ENCODE measurements at places on chromosomes 7 and 10.

- no peak for DNase-seq
Observed at GRCh38 chr7:149074116-149074885, 16.2 kb downstream of the ZNF786 start.

- no peak for DNase-seq
Observed at GRCh38 chr10:52442576-52442975, 128.5 kb downstream of the DKK1 start.

DNA sequence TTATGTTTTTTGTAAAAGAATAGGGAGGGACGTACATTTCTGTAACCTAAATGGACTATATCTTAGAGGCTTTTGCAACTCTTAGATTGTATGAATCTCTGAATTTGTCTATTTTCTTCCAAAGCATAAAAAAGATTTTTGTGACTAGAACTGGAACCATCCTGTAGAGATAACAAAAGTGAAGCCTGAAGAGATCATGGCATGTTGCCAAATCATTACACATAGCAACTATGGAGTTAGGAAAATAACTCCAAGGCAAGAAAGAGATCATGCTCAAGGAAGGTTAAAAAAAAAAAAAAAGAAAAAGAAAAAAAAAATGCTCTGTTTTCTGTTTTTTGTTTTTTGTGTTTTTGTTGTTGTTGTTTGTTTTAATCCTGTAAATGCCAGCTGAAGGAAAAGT lies 567.7 kb upstream of the ZWINT start:
- no peak for DNase-seq

- DNase-seq, result no peak
Observed at GRCh38 chr10:48907730-48908129, 31.9 kb downstream of the LRRC18 start.

DNA sequence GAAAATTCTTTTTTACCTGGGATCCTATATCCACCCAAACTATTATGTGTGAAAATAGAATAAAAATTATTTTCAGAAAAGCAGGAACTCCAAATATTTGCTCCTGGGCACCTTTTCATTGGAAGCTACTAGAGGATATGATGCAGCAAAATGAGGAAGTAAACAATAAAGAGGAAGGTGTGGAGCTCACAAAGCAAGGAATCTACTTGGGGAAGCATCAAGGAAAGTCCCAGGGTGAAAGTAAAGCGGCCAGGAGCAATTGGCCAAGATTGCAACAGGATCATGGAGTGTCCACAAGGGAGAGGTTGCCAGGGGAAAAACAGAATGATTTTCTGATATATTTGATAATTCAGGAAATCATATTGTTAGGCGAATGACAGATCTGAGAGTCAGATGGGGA lies 80.8 kb downstream of the CARD11 start:
- no peak for DNase-seq

DNA sequence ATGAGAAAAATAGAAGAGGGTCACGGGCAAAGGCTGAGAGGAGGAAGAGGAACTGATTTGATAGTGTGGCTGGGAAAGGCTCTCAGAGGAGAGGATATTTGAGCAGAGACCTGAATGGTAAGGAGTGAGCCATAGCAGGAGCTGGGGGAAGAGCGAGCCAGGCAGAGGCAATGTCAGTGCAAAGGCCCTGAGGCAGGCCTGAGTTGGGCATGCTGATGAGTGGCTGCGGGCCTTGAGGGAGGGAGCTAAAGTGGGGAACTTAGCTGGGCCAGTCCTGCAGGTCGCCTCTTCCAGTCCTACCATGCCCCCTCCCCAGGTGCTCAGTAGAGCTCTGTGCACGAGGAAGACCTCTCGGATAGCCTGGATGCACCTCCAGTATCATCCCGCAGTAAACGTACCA lies 55.4 kb upstream of the FGFR2 start:
- no peak for DNase-seq

GRCh38 chr7:147197006-147197405 lies 1080.4 kb downstream of the CNTNAP2 start:
- no peak for DNase-seq

- DNase-seq, result no peak
Observed at GRCh38 chr10:23106331-23107072, 11.1 kb downstream of the MSRB2 start.

- no peak for DNase-seq
Observed at GRCh38 chr7:105779856-105780780, 96.3 kb downstream of the ATXN7L1 start.

- DNase-seq, result no peak
Observed at GRCh38 chr7:69597278-69598076, 798 bp upstream of the AUTS2 start.

Data from activated naive CD4-positive, alpha-beta T cell (primary cell).